H7 (cell line): ENCODE measurements at places on chromosomes 12 and 14. TPM values are rescaled to one million over a fixed set of nuclear protein-coding genes. Genes with fewer than 3 reads are reported as not detected.

BEGAIN gene
- 1.3 and 3.3 TPM in 2 replicates for total RNA-seq

WNT1 gene
- total RNA-seq, result not detected in 2 replicates

ANKS1B gene
- total RNA-seq, result 3.4 and 3.5 TPM in 2 replicates

TAS2R9 gene
- total RNA-seq, result not detected in 2 replicates

MMP19 gene
- 1.1 and 1.4 TPM in 2 replicates for total RNA-seq

GLIPR1L2 gene
- not detected in 2 replicates for total RNA-seq

PHETA1 gene
- 7.1 and 10.1 TPM in 2 replicates for total RNA-seq

ENDOU gene
- not detected in 2 replicates for total RNA-seq
